ENCODE measurements at places on chromosomes 6 and 20. TPM values are rescaled to one million over a fixed set of nuclear protein-coding genes. Genes with fewer than 3 reads are reported as not detected.

The FAM209B gene
- not detected for total RNA-seq

The SOX18 gene
- total RNA-seq: 1.6 TPM

The PRRT1 gene
- total RNA-seq: 1.2 TPM

- DNase-seq: no peak
These were observed 16.9 kb upstream of the SLC22A2 start for GRCh38 chr6:160275511-160276003.

- DNase-seq: no peak
These were observed 120.2 kb upstream of the MAP3K4 start for GRCh38 chr6:160871320-160871719.

DNA sequence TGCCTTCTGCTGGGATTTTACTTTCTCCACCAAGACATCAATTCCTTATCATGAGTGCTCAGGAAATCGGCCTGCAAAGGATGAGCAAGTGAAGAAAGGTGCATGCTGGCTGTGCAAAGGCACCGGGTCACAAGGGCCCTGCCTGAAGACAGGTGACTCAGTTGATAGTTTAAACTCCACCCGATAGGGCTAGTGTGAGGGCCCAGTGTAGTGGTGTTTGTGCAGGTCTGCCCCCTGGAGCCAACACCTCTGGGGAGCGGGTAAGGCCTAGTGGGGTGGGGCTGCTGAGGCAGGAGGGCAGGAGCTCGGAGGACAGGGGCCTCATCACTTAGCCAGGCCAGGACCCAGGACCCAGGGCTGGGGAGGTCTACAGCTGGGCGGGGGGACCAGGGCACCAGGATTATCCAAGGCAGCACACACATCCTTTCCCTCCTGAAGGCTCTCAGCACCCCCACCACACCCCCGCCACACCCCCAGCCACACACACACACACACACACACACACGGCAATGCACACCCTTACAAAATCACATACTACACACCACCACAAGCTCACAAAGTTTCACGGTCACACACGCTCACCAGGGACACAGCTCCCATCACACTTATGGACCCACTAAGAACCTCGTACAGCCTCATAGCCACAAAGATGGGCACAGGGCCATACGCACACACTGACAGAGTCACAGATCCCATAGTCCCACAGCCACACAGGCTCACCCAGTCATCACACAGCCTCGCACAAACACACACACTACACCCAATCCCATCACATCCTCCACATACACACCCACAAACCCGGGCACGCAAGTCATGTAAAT is 75.4 kb downstream of the GRM4 start:
- no peak for DNase-seq
